T-helper 17 cell (primary cell): ENCODE measurements at places on chromosomes 1 and 21.

GRCh38 chr21:46096596-46097335, 1.1 kb upstream of the COL6A2 start:
- no peak for DNase-seq

DNA sequence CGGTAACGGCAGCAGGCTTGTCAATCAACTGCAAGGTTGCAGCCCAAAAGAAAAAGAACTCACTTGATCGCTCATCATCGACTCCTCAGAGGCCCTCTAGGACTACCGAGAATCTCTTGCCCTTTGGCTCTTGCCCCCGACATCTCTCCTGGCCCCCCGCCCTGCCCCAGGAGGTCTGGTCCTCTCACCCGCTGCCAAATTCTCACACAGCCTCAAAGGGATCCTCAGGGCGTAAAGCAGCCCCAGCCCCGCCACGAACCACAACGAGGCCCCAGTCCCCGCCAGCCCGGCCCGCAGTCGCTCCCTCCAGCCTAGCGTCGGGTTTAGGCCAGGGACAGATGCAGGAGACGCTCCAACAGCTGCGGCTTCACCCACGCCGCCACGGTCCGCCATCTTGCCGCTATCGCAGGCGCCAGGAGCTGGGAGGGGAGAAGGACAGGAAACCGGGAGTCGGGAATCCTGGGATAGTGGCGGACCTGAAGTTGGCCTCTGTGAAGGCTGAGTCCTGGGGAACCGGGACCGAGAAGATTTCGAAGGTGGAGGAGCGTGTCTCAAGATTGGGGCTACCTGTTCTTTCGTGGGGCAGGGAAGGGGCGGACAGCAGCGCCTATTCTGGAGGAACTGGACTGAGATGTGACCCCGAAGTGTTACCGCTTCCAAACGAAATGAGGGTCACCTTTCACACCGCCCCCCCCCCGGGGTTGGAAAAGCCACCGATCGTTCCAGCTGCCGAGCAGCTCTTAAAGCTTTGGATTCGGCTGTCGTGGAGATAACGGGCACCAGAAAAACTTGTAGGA, at the start of gene ST7L:
ST7L (minus strand) TSS at position 421 of the 797 bp plus-strand sequence; CDS start at position 393, 28 bp downstream.
- DNase-seq: peak; percentile 36

DNA sequence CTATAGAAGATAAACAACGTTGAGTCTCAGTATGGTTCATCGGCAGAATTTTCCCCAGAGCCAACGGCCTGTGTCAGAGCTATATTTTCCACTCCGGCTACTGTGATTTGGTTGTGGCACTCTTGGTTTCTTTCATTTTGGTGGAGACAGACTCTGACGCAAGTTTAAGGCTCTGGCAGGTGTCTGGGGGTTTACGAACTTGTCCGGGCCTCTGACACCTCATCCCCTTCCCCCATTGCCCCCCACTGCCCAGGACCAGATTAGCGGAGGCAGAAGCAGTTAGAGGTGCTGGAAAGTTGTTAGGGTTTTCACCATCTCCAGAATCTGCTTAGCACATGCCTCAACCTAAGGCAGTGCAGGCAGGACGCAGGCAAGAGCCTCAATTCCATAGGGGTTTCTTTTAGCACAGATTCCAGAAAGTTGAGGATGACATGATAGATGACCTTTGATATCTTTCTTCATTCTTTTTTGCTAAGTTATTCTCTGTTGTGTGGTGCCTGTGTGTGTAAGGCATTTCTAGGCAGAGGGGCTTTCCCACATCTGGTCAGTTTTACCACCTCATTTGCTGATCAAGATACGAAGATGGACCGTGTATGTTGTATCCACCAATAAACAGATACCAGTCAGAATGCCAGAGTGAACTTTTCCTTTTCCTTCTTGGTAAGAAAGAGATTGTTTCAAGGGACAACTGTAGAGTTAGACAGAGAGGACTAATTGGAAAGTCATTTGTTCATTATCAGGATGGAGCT, 18.4 kb upstream of the IL10 start:
- DNase-seq: no peak

DNA sequence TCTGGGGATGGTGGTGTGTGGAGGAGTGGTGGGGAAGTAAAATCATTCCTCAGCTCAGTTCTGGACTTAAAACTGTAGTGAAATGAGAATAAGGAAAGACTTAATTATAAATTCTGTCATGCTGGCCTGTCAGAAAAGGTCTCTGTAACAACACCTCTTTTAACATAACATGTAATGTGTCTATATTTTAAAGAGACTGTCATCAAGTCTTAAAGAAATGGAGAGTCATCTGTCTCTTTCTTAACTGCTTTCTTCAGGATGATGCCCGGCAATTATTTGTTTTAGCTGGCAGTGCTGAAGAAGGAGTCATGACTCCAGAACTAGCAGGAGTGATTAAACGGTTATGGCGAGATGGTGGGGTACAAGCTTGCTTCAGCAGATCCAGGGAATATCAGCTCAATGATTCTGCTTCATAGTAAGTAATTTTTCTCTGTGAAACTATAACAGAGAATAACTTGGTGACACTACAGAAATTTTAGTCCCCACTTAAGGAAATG, 30.6 kb downstream of the GNAI3 start:
- no peak for DNase-seq

GRCh38 chr21:39730418-39731157, 14.4 kb upstream of the IGSF5 start:
- DNase-seq: no peak

GRCh38 chr21:35236090-35236489, 187.0 kb upstream of the RUNX1 start:
- DNase-seq: no peak

GRCh38 chr1:226722240-226722900, 16.7 kb downstream of the ITPKB start:
- no peak for DNase-seq

- no peak for DNase-seq
Observed at GRCh38 chr1:200867018-200867811, 5.6 kb upstream of the GPR25 start.

- no peak for DNase-seq
Observed at GRCh38 chr1:214416858-214417257, 134.5 kb downstream of the PTPN14 start.

GRCh38 chr1:226635456-226635941, 86.9 kb downstream of the STUM start:
- DNase-seq: no peak

GRCh38 chr21:44955798-44956175, 16.0 kb downstream of the SLX9 start:
- DNase-seq: no peak

GRCh38 chr1:192530254-192530653, 45.3 kb upstream of the RGS1 start:
- DNase-seq: no peak

- no peak for DNase-seq
Observed at GRCh38 chr21:43925096-43925481, 60.1 kb downstream of the AGPAT3 start.

DNA sequence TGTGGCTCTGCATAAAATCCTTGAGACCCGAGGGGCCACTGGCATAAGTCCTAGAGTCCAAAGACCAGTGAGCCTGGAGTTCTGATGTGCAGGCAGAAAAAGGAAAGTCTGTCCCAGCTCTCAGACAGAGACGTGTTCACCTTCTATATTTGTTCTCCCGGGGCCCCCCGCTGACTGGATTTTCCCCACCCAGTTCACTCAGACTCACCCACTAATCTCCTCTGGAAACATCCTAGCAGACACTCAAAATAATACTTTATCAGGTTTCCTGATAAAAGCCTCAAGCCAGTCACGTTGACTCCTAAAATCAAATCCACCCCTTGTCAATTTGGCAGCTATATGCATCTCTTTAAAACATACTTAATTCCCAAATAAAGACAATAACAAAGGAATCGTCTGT, 1084.2 kb upstream of the NCAM2 start:
- no peak for DNase-seq

- no peak for DNase-seq
Observed at GRCh38 chr1:910881-911721, 12.6 kb upstream of the SAMD11 start.

DNA sequence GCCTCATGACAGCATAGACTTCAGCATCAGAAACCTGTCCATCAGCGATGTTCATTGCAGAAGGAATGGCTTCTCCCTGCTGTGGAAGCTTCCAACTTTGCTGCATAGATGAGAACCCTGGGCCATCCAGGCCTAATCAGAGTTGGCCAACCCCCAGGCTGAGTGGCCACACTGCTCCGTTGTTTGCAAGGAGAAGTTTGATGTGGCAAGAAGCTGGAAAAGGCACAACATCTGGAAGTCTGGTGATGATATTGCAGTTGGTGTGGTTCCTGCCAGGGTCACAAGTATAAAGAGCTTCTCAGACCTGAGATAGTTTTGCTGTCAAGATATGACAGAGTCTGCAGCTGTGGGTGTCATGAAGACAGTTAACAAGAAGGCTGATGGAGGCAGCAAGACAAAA, 41.2 kb downstream of the RHOU start:
- DNase-seq: no peak

GRCh38 chr1:173122958-173123852, 72.5 kb upstream of the TNFSF18 start:
- no peak for DNase-seq

GRCh38 chr1:12572522-12572921, 45.5 kb downstream of the DHRS3 start:
- no peak for DNase-seq

DNA sequence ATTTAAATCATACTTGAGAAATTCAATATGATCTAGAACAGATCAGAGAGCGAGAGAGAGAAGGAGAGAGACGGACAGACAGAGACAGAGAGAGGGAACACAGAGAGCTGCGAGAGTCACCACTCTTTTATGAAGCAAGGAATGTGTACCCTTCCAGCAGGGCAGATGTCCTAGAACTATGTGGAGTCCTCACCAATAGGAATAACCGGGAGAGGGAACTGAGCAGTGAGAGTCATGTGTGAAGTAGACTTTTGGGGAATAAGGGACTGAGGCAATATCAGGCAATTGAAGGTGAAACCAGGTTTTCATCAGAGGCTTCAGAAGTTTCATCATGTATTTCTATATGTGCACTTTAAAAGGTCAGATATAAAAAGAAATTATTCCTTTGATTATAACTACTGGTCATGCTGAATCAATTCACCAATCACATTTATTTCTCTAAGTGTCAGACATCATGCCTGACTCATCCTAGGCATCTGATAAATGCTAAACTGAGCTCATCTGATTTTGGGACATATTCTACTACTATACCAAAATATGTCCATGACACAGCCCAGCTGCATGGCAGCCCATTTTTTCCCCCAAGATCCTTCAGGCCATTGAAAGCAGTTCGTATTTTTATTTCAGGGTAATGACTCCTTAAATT, 22.4 kb downstream of the VTCN1 start:
- no peak for DNase-seq

DNA sequence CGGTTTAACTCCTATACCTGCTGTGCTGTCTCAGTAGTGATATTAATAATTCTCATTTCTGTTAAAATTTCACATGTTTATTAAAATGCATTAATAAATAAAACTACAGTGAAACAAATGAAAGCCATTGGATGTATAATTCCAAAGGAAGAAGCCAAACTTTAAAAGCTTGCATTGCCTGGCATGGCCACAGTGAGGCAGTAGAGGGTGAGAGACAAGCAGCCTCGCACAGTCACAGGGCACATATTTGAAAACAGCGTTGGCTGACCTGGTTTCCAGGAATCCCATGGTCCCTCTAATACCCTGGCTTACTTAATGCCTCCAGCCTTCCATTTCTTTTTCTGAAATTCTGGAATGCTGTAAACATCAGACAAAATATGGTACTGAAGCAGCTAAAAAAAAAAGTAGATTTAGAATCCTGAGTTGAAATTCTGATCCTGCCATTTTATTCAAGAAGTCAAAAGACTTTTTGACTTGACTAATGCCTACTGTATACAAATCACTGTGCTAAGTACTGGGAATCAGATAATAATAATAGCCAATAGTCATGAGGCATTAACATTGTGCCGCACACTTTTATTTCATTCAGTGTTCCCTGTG, 6.7 kb upstream of the RNASEL start:
- peak; percentile 48 for DNase-seq

DNA sequence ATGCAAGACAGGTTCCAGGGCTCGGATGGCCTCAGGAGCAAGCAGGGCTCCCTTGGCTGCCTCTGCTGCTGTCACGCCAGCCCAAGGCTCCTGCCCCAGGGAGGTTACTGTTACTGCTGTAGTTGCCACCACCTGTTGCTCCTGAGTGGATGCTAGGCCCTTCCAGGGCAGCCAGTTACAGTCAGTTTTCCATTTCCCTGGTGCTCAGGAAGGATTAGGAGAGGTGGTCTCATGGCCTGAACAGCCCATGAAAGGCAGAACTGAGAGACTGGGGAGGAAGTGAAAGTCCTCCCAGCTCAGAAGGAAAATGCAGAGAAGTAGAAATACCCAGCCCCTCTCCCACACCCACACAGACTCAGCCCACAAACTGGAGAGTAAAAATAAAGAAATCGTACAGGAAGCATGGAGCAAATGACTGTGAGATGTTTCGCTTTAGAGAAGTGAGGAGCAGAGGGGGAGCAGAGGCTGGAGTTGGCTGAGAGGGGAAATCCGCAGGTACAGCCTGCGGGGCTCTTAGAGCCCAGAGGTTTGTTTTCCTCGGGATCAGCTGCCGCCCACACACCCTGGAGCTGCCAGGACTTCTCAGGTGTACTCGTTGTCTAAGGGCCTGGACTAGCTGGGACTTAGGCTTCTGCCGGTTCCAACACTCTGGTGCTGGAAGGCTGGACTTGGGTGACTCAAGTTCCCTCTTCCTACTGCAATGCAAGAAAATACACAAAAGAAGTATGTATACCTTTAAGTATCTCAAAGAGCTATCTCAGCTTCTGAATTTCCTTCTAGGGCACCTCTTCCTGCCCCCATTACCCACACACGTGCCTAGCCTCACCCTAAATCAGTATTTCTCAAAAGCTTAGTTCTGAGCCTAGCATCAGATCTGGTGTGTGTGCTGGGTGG, 2.3 kb downstream of the IL6R start:
- DNase-seq: no peak

DNA sequence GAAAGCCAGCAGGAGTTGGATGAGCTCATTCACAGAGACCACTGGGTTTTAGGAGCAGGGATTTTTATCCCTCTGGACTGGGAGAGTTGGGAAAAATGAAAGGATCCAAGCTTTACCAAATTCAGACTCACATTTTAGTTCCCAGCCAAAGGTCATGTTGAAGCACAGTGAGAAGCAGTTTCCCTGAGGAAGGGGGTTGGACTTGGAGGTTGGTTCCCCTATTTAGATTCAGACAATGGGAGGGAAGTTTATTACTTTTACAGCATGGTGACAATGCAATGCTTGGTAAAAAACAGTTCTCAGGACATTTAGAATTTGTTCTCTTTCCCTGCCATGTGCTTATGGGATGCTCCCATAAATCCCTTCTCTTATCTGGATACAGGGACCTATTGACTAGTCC, 57.3 kb upstream of the ZNF648 start:
- no peak for DNase-seq

DNA sequence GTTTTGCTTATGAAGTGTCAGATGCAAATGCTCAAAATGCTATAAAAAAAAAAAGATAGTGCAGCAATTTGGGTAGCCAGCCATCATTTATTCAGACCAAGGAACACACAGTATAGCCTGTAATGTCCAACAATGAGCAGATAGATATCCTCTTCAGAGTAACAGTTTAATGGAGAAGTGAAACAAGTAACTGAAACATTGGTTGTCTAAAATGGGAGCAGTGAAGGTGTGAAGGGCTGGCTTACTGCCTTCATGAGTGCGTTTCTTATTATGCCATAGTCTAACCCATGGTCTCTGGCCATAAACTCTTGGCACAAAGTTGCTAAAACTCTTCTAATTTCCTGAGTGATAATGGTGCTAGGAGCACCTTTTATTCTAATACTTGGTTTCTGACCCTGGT, 11.4 kb downstream of the RGS5 start:
- no peak for DNase-seq

GRCh38 chr21:41043014-41043413, 124.9 kb upstream of the BACE2 start:
- no peak for DNase-seq
